ENCODE measurements at places on chromosomes 11 and 22.

DNA sequence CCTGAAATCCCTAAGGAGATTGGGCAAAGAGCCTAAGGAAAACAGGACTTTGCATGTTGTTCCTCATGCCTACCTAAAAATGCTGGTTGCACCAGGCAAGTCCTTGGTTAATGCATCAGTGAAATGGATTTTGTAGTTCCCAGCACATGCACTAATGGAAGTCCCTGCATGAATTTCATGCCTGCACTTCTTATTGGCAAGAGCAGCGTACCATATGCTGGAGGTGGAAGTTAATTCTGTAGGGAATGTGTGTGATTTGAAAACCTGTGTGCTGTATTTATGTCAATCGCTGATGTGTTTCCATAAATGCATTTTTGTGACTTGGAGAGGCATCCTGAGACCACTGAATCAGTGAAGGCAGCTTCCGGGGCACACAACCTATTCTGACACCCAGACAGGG lies 140.3 kb upstream of the MTNR1B start:
- no peak for DNase-seq

- DNase-seq, result peak; percentile 97
Measured at GRCh38 chr11:118689852-118690552, 10.6 kb upstream of the TREH start.

DNA sequence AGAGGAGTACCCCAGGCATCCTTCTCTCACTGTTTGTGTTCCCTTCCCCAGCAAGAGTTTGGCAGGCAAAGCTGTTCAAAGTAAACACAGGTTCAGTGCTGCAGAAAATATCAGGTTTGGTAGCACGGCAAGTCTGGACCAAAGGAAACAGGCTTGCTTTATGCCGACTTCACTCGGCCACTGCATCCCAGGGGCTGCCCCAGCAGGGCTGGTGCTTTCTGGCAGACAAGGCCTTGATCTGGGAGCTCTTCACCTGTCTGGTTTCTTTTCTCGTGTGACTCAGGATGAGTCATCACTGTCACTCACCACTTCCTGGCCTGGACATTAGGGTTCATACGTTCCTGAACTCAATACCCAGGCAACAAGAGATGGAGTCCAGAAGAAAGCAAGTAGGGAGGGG lies 52.6 kb upstream of the NAV2 start:
- no peak for DNase-seq

GRCh38 chr11:2305140-2305778 lies 3.4 kb downstream of the TSPAN32 start:
- peak; percentile 89 for DNase-seq

DNA sequence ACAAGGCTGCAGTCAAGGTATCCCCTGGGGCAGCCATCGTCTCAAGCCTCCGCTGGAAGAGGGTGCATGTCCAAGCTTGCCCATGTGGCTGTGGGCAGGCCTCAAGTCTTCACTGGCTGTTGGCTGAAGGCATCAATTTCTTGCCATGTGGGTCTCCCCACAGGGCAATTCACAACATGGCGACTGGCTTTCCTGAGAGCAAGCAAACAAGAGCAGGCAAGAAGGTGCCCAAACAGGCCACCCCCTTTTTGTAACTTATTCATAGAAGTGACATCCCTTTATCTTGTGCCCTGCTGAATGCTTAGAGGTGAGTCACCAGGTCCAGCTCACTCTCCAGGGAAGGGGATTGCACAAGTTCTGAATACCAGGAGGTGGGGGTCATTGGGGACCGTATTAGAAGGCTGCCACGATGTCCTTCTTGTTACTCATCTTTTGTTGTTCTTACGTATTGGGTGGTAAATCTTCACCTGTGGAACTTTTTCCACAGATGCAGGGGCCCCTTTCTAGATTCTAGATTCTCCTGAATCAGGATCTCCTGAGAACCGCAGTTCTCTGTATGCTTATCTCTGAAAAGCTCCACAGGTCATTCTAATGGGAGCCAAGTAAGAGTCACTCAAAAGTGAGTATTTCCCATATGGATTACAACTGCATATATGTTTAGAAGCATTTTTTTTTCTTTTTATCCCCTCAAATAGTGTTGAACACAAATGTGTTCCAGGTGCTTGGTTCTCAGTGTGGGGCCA lies 44.2 kb upstream of the MICAL2 start:
- no peak for DNase-seq

All from GM23338 (cell line).